Cardiac septum (tissue), 1 donor: ENCODE measurements at places on chromosomes 16 and 17.

DNA sequence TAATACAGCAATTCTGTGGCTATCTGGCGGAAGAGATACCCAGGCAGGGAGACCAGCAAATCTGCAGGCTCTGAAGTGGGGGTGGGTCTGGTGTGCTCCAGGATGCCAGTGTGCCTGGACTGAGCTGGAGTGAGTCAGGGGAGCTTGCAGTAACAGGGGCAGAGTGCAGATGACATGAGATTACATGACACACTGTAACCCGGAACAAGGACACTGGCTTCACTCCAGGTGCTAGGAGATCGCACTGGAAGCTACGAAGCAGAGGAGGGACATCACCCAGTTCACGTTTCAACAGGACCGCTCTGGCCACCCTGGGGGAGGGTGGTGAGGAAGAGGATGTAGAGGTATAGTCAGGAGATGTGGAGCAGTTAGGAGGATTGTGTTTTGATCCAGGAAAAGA lies 475.6 kb downstream of the CDH13 start:
- no peak for DNase-seq

DNA sequence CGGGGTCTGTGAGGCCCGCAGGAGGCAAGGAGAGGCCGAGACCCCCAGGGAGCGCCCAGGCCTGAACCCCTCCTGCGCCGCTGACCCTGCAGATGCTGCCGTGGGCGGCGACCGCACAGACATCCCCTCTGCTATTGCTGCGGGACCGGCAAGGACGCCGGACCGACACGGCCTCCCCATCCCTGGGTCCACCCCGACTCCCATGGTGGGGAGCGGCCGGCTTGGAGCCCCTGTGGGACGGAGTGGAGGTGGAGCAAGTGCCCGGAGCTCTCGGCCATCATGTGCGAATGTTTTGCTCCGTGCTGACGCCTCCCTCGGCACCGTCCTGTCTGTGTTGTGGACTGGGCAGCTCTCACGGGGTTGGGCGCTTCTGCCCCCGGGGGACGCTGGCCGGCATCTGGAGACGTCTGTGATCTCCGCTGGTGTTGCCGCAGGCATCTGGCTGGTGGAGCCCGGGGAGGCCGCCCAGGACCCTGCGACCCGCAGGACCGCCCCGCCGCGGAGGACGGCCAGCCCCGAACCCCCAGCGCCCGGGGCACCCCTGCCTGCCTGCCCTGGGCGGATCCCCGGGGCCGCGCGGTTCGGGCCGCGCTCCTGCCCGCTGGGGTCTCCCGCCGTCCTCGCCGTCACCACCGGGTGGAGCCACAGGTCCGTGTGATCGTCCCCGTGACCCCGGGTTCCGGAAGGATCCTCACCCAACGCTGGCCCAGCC lies 12.8 kb upstream of the GNG13 start:
- DNase-seq, result no peak

DNA sequence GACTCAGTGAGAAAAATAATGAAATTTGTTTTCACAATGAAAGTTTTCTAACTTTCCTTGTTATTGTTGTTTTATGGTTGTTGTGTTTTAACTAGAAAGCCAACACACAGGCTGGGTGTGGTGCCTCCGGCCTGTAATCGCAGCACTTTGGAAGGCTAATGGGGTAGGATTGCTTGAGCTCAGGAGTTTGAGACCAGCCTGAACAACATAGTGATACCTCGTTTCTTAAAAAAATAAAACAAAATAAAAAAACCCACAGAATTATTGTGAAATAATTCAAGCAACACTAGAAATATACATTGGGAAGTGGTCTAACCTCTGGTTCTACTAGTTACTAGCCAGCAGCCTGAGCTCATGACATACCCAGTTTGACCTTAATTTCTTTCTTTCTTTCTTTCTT lies 630 bp downstream of the MILR1 start:
- no peak for DNase-seq

DNA sequence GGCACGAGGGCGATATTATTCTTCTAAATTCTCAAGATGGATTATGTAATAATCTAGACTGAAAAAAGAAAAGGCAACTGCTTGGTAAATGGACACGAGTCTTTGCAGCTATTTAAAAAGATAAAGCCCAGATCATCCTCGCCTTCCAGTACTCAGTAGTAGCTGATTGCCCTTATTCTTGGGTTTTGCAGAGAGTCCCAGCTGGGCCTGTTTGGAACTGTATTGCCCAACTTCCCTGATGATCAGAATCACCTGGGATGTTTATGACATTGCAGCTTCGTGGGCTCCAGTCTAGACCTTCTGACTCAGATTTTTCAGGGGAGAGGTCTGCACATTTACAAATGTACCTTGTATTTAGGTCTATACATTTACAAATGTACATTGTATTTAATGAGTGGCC lies 213.5 kb downstream of the RAB11FIP4 start:
- DNase-seq, result no peak

DNA sequence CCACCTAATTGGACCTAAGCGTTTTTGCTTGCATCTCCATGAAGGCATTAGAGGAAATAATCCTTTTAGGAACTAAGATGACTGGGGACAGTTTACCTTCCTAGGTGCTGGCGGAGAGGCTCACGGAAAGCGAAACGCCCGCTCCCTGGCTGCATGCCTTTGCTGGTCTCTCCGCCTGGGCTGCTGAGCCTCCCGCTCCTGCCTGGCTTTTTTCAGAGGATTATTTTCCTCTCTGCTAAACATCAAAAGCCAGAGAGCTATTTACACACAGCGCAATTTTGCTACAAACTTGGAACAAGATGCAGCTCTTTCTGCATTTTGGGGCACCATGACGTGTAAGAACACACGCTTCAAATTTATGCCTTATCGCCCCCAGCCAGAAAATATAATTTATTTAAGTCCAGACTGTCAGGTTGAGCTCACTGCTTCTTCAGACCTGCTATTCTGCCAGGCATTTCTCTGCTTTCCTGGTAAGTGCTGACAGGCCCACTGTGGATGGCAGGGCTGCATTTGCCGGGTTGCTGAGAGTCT lies 124.4 kb downstream of the SPACA3 start:
- DNase-seq, result no peak

DNA sequence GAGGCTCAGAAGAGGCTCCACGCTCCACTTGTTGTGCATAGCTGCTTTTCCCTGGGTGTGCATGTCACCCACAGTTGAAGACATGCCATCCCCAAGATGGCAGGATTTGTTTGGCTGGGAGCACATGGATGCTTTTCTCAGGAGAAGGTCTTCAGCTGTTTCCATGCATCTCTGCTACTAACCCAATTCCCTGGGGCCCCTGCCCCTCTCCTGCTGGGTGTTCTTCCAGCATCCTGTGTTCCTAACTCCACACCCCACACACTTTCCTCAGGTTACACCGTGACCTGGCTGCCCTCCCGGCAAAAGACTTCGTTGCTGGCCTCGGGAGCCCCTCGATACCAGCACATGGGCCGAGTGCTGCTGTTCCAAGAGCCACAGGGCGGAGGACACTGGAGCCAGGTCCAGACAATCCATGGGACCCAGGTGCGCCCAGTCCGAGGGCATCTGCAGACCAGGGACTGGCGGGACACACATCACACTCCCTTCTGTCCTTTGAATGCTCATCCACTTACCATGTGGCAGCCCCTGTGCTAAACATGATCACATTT lies 21.5 kb downstream of the ITGAL start:
- DNase-seq, result no peak

- no peak for DNase-seq
Measured at GRCh38 chr16:50114357-50115129, 38.6 kb upstream of the TENT4B start.

DNA sequence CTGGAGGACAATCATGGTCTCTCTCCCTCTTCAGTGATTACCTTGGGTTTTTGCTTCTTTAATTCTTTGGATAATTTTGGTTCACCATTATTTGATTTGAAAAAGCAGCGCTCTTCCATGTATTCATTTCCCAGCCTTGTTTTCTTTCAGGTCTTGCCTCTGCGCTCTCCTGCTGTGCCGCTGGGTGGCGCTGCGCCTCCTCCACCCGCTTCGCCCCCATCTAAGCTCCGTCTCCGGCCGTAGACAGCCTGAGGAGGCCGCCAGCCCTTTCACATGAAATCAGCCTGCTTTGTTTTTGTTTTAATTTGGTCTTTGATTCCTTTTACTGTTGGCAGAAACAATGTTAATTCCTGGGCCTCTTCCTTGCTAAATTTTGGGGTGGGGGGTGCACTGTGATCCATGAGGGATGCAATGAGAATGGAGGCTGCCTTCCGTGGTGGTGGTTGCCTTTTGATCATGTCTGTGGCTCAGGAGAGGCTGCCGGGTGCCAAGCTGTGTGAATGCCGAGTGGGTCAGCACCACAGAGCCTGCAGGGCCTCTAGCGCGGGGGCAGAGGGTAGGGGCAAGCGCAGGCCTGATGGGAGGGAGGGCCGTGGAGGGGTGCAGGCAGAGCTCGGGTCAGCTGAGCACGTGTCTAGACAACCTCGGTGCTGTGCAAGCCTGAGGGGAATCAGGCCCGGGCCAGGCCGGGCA lies 64.1 kb downstream of the PLD6 start:
- no peak for DNase-seq

DNA sequence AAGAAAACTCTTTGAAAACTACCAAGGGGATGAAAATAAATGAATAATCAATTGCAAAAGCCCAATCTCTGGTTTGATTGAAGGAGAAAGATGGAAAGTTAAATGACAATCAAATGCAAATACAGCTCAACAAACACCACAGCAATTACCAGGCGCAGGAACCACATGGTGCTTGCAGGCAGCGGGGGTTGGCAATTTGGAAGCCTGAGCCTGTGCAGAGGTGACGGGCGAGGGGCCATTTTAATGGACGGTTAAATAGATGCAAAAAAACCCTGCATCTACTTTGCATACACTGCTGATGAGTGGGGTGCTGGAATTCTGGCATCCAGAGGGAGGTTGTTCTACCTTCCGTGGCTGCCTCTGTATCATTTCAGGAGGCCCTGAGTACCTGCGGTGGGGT lies 4.8 kb upstream of the SEZ6 start:
- no peak for DNase-seq

GRCh38 chr17:5410594-5411272 lies 8.7 kb downstream of the NUP88 start:
- no peak for DNase-seq

- DNase-seq, result no peak
Measured at GRCh38 chr17:7293816-7294613, 424 bp downstream of the YBX2 start.
